Hematopoietic multipotent progenitor cell treated with erythropoietin and hydrocortisone succinate and interleukin-3 and kit ligand, for 17 days (in vitro differentiated cells): ENCODE measurements at places on chromosomes 1 and 21.

- DNase-seq, result no peak
Measured at GRCh38 chr1:16387201-16388188, 20.5 kb downstream of the SZRD1 start.

GRCh38 chr1:173332026-173332425 lies 124.9 kb upstream of the TNFSF4 start:
- no peak for DNase-seq

GRCh38 chr1:66271904-66272254 lies 262.1 kb upstream of the SGIP1 start:
- no peak for DNase-seq

GRCh38 chr21:25396135-25396711 lies 211.1 kb downstream of the MRPL39 start:
- no peak for DNase-seq

DNA sequence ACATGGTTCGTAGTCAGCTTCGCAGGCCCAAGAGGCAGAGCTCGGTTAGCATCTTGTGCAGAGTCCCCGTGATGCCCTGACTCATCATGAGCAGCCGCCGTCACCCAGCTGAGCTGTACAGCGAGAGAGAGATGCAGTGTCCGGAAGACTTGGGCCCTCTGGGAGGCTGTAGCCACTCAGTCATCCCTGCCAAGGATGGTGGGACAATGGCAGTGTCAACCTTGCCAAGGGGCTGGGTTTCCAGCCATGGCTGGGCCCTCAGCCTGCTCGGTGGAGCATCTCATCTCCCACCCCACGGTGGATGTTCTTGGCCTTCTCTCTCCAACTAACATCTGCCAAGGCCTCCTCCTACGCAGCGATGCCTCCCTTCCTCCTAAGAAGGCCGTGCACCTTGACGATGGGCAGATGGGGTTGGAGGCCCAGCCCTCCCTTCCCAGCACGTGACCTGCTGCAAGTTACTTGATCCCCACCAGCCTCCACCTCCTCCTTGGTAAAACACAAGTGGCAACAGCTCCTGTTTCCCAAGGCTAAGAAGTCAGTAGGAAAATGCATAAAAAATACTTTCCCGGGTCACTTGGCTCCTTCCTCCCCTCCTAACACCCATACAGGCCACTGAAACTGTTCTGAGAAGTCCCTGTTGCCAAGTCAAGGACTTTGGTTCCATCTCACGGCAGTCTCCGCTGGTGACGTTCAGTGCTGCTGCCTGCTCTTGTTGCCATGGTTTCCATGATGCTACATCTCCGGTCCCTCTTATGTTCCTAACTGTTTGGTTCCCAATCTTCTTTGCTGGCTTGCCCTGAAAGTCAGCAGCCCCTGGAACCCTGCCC lies 384.7 kb upstream of the VAMP3 start:
- no peak for DNase-seq

- DNase-seq, result no peak
Measured at GRCh38 chr1:176694713-176695112, 231.7 kb downstream of the PAPPA2 start.

GRCh38 chr1:26404641-26405040 lies 6.0 kb upstream of the LIN28A start:
- no peak for DNase-seq

DNA sequence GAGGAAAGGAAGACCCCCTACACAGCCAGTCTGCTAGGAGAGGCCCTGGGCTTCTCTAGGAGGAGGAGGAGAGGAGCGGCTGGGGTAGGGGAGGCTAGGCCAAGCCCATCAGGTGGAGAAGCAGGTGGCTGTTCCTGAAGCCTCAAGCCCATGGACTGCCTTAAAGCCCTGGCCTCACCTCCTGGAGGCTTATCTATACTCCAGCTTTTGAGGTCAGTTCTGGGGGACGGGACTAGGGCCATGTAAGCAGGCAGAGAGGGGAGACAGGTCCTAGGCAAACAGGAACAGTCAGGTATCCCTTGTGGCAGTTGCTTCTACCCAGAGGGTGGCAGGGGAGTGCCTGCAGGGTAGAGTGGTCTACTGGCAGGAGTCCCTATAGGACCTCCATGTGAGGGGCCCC lies 40.6 kb downstream of the KCNC4 start:
- no peak for DNase-seq

- no peak for DNase-seq
Measured at GRCh38 chr1:48743480-48743879, 33.2 kb downstream of the BEND5 start.

GRCh38 chr21:39103689-39104088 lies 79.6 kb downstream of the PSMG1 start:
- DNase-seq, result no peak

DNA sequence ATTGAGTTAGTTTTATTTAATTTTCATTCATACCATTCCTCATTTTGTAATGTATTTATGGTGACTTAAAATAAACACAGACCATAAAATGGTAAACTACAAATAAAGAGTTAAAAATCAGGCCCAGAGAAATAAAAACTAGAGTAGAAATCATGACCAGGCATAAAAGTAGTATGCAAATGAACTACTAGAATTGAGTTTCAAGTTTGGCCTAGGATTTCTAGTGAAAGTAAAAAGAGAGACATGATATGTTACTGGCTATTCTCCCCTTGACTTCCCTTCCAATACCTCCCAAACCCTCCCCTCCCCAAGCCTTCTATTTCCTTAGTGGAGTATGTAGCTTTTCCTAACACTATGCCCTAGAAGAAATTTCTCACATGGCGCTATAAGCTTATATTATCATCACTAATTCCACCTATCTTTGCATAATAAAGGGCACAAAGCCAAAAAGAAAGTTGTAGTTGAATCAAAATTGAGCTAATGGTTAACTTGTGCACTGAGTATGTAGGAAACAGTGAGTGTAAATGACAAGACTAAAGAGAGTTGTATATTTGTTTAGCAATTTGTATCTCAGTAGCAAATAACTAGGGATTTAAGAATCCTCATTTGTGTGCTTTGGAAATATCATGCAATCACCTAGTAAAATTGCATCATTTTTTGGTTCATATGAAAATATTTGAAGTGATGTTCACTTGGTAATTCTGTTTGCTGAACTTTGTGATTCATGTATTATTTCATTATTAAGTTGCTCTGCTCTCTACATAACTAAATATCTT lies 29.7 kb upstream of the CDC14A start:
- no peak for DNase-seq

- no peak for DNase-seq
Measured at GRCh38 chr1:186179231-186179630, 195.8 kb downstream of the TPR start.

DNA sequence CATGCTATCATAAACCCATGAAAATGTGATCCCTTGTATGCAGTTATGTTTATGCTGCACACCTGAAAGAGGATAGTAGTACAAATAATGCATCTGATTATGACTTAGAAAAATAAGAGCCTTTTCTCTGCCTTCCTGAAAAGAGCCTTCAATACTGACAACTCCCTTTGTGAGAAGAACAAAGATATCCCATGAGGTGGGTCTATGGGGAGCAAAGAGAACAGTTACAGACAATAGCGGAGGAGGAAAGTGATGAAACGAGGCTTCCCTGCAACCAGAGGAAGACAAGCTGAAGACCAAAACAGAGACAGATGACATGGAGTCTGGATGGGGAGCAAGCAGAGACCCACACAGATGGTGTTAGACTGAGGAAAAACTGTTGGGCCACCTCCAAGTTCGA lies 598.3 kb upstream of the PLXNA2 start:
- no peak for DNase-seq

DNA sequence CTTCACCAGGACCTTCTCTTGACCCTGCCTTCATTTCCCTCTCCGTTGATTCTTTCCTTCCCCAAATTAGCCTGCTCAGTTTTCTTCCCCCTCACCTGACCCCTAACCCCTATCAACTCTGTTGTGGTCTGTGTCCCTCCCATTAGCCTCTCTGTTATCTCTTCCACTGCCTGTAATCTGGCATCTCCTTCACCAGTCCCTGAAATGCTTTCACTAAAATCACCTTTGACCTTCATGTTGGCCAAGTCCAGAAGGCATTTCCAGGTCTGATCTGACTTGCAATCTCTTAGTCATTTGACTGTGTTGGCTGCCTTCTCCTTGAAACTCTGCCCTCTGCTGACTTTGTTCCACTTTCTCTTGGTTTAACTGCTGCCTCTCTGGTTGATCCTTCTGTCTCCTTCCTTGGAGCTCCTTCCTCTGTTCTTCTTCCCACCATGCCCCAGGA lies 28.2 kb downstream of the ATP8B2 start:
- peak; percentile 66 for DNase-seq

GRCh38 chr1:113804421-113805255 lies 7.6 kb downstream of the RSBN1 start:
- peak; percentile 80 for DNase-seq

- DNase-seq, result no peak
Measured at GRCh38 chr1:61436491-61437120, 288.3 kb downstream of the TM2D1 start.

- DNase-seq, result peak; percentile 61
Measured at GRCh38 chr1:30379684-30380624, 343.4 kb downstream of the MATN1 start.

DNA sequence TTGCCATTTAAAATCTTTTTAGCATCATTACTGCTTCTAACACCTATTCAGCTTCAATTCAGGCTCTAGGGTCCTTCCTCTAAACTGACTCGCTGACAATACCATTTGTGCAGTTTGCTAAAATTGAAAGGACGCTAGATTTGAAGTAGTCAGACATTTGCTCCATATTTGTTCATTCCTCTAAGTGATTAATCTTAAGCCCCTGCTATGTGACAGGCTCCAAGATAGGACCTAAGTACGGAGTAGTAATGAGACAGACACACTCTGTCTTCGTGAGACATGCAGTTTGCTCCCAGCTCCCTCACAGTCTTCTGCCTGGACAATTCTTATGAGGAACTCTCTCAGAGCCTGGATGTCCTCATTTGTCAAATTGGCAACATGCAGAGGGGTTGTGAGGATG lies 26.1 kb upstream of the CD53 start:
- DNase-seq, result no peak

DNA sequence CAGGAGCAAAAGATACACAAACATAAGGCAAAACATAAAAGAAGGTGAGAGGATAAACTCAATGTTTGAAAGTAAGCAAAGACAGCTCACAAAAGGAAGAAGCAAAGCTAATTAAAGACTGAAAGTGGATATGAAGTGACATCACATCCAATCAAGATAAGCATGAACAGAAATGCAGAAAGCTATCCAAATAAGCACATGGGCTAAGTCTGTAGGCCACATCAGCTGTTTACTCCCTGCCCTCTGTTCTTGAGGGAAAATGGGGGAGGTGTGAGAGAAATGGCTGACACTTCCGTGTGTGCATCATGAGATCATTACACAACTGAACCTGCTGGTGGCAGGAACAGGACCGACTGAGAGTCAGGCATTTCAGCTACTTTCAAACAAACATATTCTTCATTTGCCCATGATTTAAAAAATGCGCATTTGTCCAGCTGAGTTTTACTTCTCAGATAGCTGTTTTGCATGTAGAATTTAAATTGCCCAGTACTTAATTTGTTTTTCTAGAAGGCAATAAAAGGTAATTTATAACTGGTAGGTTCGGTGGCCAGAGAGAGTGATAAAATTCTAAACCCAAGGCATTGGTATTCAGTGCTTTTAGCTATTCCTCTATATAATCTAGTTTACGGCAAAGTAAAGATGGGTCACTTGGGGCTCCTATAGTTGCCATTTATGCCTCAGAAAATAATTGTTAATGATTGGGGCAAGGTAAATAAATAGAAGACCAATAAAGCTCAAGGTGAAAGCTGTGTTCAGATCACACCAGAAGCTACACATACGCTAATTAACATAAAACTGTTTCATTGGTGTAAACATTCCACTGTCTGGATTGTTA lies 27.2 kb upstream of the MAN1A2 start:
- no peak for DNase-seq

- DNase-seq, result no peak
Measured at GRCh38 chr1:49435291-49435690, 588.5 kb downstream of the AGBL4 start.

GRCh38 chr1:54850069-54850730 lies 36.8 kb downstream of the DHCR24 start:
- no peak for DNase-seq

DNA sequence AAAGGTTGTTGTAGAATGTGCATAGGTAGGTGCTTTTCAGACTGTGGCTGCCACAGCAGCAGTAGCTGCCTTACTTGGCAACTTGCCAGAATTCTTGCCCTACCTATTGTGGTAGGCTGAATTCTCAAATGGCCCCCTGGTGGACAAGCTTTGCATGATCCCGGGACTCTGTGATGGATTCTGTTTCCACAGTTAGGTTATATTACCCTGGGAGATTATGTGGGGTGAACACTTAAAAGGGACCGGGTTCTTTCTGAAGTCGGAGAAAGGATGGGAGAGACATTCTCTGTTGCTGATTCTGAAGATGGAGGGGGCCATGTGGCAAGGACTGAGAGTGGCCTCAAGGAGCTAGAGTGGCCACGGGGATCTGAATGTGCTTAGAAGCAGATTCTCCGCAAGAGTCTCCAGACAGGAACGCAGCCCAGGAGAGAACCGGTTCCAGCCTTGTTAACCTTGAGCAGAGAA lies 32.1 kb upstream of the KCNE1 start:
- peak; percentile 53 for DNase-seq

GRCh38 chr1:57164584-57164983 lies 198.8 kb upstream of the C8B start:
- no peak for DNase-seq

DNA sequence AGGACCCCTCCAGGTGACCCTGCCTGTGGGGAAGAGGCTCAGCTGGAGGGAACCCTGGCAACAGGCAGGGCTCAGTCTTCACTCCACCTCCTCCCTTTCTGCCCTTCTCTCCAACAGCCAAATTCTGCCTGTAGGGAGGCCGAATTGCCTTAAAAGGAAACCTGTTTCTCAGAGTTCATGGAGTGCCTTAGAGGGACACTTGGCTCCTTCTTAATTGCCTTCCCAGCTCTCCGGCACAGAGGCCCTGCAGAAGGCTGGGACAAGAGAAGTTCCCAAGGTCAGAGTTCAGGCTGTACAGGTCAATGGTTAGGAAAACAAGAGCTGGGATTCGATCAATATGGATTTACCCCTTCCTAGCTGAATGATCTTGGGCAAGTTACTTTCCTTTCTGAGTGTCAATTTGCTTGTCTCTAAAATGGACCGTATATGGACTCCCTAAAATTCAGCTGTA lies 6.2 kb downstream of the CSRP1 start:
- no peak for DNase-seq
